Ascending aorta (tissue), 2 donors: ENCODE measurements at places on chromosomes 13 and 19.

DNA sequence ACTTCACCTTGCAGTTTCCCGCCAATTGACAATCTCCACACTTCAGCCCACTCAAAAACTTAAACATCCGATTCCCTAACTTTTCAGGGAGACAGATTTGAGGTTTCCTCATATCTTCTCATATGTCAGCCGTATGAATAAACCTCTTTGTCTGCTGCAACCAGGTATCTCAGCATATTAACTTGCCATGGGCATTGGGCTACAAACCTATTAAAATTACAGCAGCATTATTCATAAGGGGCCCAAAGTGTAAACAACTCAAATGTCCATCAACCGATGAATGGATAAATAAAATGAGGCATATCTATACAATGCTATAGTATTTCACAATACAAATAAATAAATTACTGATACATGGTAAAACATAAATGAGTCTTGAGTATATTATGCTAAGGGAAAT is 179.4 kb upstream of the ATXN8OS start:
- no peak for DNase-seq
- no peaks in the 10 kb centered on the region for H3K27me3 ChIP-seq
- H3K36me3 ChIP-seq = no peaks in the 10 kb centered on the region
- H3K27ac ChIP-seq = no peak overlapping the region
- no peak overlapping the region for H3K4me3 ChIP-seq

DNA sequence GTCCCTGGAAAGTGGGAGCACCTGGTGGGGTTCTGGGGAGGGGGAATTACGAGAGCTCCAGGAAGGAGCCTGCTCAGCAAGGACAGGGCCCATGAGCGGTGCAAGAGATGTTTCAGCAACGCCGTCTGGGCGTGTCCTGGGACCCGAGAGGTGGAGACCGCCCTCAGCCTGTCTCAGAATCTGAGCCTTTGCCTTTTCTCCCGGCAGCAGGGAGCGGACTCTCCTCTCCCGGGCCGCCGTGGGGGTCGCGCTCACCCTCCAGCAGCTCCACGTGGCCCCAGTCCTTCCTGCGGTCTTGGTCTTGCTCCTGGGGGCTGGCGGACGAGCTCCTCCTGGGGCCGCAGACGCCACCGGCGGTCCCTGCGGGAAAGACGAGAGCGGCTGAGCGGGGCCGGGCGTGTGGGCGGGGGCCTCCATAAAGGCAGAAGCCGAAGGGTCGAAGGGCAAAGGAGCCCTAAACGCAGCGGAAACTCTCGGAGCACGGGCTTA is 714 bp downstream of the POLRMT start:
- peaks cover 20% of the 10 kb centered on the region for H3K4me1 ChIP-seq
- no peak overlapping the region for H3K27ac ChIP-seq
- H3K4me3 ChIP-seq = peak overlapping the region; percentile 56
- no peak for DNase-seq
- peaks cover 17% of the 10 kb centered on the region for H3K36me3 ChIP-seq

GRCh38 chr19:33905473-33905936 is 108.8 kb downstream of the KCTD15 start:
- H3K27me3 ChIP-seq = no peaks in the 10 kb centered on the region
- H3K27ac ChIP-seq = peak overlapping the region; percentile 29
- H3K4me3 ChIP-seq = peak overlapping the region; percentile 59
- no peaks in the 10 kb centered on the region for H3K36me3 ChIP-seq
- no peak for DNase-seq

GRCh38 chr19:54335164-54335563 is 3.8 kb downstream of the LILRA4 start:
- no peaks in the 10 kb centered on the region for H3K27me3 ChIP-seq
- no peak for DNase-seq
- H3K4me3 ChIP-seq = no peak overlapping the region
- no peaks in the 10 kb centered on the region for H3K36me3 ChIP-seq
- no peaks in the 10 kb centered on the region for H3K4me1 ChIP-seq
- no peak overlapping the region for H3K27ac ChIP-seq

- H3K4me3 ChIP-seq = no peak overlapping the region
- no peak overlapping the region for H3K27ac ChIP-seq
- peaks cover 4% of the 10 kb centered on the region for H3K36me3 ChIP-seq
Measured at GRCh38 chr13:111337206-111337605, 16.8 kb downstream of the TEX29 start.

- no peaks in the 10 kb centered on the region for H3K36me3 ChIP-seq
- H3K27ac ChIP-seq = no peak overlapping the region
Measured at GRCh38 chr13:105365021-105365550, 1170.4 kb downstream of the EFNB2 start.
